Upper lobe of left lung (tissue), 6 donors: ENCODE measurements at places on chromosomes 1 and 21. TPM values are rescaled to one million over a fixed set of nuclear protein-coding genes. Genes with fewer than 3 reads are reported as not detected.
A peak's percentile ranks its signal among the peaks of the same experiment; 100 is the strongest.

GNAT2 gene
- total RNA-seq, result not detected

CLIC4 gene
- total RNA-seq, result 140 TPM

ITLN2 gene
- 38.8 TPM for total RNA-seq

SPRR5 gene
- total RNA-seq, result not detected

BMP8B gene
- 3.2 TPM for total RNA-seq

GRCh38 chr21:37829447-37829846 lies 86.8 kb downstream of the KCNJ6 start:
- no peaks in the 10 kb centered on the region for H3K36me3 ChIP-seq
- no peaks in the 10 kb centered on the region for H3K27me3 ChIP-seq
- H3K4me3 ChIP-seq, result no peak overlapping the region
- peak; percentile 15 for DNase-seq
- no peaks in the 10 kb centered on the region for H3K4me1 ChIP-seq
- no peak overlapping the region for H3K27ac ChIP-seq

- no peaks in the 10 kb centered on the region for H3K4me1 ChIP-seq
- H3K27ac ChIP-seq, result no peak overlapping the region
- H3K4me3 ChIP-seq, result no peak overlapping the region
Measured at GRCh38 chr21:26207021-26207420, 36.5 kb upstream of the APP start.

GRCh38 chr1:67339623-67340343 lies 32.1 kb downstream of the IL12RB2 start:
- no peaks in the 10 kb centered on the region for H3K4me1 ChIP-seq
- no peak overlapping the region for H3K4me3 ChIP-seq
- H3K36me3 ChIP-seq, result no peaks in the 10 kb centered on the region
- H3K27me3 ChIP-seq, result no peaks in the 10 kb centered on the region
- no peak overlapping the region for H3K27ac ChIP-seq

- no peak overlapping the region for H3K4me3 ChIP-seq
- no peaks in the 10 kb centered on the region for H3K4me1 ChIP-seq
- H3K27me3 ChIP-seq, result no peaks in the 10 kb centered on the region
- DNase-seq, result no peak
- no peaks in the 10 kb centered on the region for H3K36me3 ChIP-seq
- H3K27ac ChIP-seq, result no peak overlapping the region
Measured at GRCh38 chr1:88169139-88169538, 514.9 kb upstream of the PKN2 start.

DNA sequence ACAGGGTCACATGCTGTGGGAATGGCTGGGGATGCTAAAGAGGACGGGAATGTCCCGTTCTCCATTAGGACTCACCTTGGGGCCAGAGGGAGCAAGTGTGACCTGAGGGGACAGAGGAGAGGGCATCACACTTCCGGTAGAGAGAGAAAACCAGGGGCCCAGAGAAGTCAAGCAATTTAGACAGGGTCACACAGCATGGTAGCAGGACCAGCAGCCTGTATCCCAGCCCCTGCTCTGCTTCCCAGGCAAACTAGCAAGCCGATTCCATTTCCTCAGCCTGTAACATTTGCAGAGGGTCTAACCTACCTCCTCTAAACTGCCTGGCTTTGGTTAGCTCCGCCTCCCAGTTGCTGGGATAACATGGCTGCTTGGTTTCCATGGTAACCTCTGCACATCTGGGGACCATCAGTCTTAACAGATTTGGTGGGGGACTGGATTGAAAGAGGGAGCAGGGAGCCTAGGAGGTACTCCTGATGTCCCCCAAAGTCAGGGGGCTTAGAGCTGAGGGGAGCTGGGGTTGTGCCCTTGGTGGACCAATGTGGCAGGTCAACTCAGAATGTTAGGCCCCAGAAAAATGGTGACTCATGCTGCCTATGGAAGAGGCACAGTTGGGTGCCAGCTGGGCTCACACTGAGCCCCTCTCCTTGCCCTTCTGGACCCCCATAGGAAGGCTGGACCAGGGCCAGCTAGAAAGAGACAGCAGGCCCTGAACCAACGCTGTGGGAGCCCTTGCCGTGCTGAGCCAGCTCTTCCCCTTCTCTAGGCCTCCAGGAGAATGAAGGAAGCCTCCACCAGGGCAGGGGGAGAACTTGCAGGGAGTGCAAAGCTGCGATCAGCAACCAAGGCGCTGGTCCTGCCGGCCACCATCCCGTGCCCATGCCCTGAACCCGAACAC lies 9.5 kb downstream of the COL16A1 start:
- no peaks in the 10 kb centered on the region for H3K4me1 ChIP-seq
- H3K4me3 ChIP-seq, result no peak overlapping the region

- H3K27me3 ChIP-seq, result no peaks in the 10 kb centered on the region
- H3K4me1 ChIP-seq, result no peaks in the 10 kb centered on the region
- no peak overlapping the region for H3K27ac ChIP-seq
- no peak overlapping the region for H3K4me3 ChIP-seq
- no peaks in the 10 kb centered on the region for H3K36me3 ChIP-seq
Measured at GRCh38 chr21:35780983-35781382, 279.3 kb downstream of the SETD4 start.

DNA sequence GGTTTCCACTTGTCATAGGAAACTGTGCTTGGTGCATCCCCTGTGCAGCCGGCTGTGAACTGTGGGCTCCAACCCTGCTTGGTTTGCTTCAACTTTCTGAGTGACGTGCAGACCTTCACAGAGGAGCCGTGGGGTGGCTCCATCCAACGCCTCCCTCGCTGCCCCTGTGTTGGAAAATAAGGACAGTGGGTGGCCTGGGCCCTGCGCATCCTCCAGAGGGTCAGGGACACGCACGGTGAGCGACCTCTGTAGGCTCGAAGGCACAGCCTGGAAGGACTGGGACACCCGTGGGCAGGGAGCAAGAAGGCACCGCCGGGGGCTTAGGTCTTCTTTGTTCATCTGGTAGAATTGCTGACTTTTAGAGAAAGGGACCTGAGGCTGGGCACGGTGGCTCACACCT lies 6.5 kb upstream of the FAAP20 start:
- H3K27ac ChIP-seq, result no peak overlapping the region
- peaks cover 36% of the 10 kb centered on the region for H3K4me1 ChIP-seq
- H3K36me3 ChIP-seq, result no peaks in the 10 kb centered on the region
- peak; percentile 43 for DNase-seq
